Activated T-cell treated with anti-CD3 and anti-CD28 coated beads, Interleukin-2, amount 50 U/mL, for 1 hour (primary cell): ENCODE measurements at places on chromosomes 6 and 20.

GRCh38 chr6:35084511-35085203, 56.5 kb downstream of the TCP11 start:
- DNase-seq = no peak

DNA sequence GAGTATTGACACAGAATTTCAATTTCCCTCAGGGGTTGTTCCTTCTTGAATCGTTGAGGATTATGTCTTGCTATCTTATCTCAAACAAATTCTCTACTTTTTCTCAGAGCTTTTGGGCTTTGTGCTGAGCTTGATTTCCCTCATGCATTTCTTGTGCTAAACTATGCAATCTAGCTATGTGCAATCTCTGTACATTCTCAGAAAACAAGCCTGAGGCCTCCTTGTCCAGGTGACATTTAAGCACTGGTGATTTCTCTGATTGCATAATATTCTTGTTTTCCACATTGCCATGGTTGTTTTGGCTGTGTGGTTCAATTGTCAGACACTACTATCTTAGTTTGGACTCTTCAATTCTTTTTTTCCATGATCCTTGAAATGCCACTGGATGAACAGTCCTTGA, 81.2 kb upstream of the MAN1A1 start:
- DNase-seq = no peak

GRCh38 chr20:60115451-60115850, 157.2 kb downstream of the CDH26 start:
- no peak for DNase-seq

GRCh38 chr6:14460556-14460955, 343.0 kb downstream of the CD83 start:
- DNase-seq = no peak

GRCh38 chr6:163529605-163530004, 115.1 kb downstream of the QKI start:
- DNase-seq = no peak

GRCh38 chr6:43716099-43716498, 28.5 kb upstream of the MRPS18A start:
- DNase-seq = no peak

DNA sequence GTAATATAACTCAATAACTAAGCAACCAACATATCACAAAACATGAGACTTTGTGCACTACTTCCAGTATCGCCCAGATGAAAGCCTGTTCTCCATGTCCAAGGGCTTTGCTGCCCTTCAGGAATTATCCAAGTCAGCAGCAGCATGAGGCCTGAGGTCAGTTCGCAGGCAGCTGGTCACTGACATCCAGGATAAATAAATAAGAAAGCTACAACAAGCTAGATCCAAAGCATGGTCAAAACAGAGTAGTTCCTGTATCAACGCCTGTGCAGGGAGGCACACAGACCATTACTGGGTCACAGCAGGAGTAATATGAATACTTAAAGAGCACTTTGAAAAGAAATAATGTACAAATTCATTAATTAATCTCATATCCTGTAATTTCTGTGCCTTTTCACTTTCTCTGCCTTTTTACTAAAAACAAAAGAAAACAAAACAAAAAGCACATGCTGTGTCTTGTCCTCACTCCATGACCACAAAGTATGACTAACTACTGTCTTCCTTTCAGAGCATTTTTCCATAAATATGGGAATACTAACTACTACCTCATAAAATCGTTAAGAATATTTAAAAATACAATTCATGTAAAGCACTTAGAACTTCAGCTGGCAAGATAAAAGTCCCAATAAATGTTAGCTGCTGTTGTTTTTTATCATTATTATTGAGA, 374.9 kb upstream of the IRAK1BP1 start:
- DNase-seq = no peak

GRCh38 chr6:10883312-10884244, 1.7 kb upstream of the GCM2 start:
- DNase-seq = no peak

GRCh38 chr6:38040254-38040653, 220.7 kb downstream of the ZFAND3 start:
- no peak for DNase-seq

- DNase-seq = no peak
Measured at GRCh38 chr6:161921602-161922395, 647.9 kb upstream of the AGPAT4 start.

DNA sequence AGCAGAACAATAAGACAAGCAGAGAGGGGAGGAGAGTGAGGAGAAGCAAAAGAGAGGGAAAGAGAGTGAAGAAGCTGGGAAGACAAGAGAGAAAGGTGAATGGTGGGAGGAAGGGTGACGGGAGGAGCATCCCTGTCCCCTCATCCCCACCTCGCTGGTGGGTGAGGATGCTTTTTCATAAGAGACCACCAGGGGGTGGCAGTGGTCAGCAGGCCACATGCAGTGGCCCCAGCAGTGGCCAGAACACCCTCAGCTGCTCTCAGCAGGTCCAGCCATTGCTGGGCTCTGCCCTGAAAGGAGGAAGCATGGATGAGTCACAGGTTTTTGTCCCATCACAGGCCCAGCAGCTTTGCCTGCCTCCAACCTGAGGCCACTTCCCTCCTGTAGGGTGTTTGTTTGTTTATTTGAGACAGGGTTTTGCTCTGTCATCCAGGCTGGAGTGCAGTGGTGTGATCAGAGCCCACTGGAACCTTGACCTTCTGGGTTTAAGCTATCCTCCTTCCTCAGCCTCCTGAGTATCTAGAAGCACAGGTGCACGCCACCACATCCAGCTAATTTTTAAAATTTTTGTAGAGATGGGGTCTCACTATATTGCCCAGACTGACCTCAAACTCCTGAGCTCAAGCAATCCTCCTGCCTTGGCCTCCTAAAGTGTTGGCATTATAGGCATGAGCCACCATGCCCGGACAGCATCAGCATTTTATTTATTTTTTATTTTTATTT, 24.0 kb downstream of the FGD2 start:
- peak; percentile 47 for DNase-seq

DNA sequence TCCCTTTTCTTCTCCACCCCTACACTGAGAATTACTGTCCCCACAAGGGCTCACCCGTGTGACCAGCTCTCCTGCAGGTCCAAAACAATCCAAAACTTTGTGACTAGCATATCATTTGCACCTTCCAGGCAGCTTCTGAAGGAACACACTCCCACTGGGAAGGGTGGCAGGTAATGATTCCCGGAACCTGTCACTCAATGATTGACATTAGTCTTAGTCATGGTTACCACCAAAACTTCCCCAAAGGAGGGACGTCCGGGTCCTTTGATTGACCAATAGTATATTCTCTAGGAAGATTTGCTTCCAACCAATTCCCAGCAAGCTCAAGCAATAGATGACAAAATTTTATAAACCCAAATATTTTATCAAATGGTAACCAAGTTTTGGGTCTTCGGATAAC, 127.7 kb upstream of the MYLIP start:
- DNase-seq = no peak

GRCh38 chr6:41790045-41790444, 2.6 kb downstream of the TOMM6 start:
- DNase-seq = no peak

DNA sequence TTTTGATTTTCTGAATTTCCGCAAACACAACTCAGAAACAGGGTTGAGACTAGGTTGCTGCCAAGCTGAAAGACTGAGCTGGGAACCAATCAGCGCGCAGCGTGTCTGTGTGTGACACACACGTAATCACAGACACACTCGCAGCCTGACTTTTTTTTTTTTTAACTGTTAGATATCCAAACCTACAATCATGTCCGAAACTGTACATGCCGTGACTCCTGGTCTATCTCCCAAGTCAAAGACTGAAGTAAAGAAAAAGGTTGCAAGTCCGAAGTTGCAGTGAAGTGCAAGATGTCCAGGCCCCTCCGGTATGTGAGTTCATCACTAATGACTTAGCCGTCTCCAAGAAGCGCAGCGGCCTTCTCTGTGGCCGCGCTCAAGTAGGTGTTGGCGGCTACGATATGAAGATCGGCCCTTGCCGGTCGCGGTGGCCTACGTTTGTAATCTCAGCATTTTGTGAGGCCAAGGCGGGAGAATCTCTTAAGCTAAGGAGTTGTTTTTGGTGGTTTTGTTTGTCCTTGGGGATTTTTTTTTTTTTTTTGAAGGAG, 108.2 kb downstream of the HFE start:
- peak; percentile 77 for DNase-seq

- no peak for DNase-seq
Measured at GRCh38 chr20:35514371-35514932, 15.0 kb downstream of the C20orf173 start.
